Activated CD4-positive, alpha-beta T cell treated with anti-CD3 and anti-CD28 coated beads for 24 hours (primary cell): ENCODE measurements at places on chromosomes 5 and 9.

DNA sequence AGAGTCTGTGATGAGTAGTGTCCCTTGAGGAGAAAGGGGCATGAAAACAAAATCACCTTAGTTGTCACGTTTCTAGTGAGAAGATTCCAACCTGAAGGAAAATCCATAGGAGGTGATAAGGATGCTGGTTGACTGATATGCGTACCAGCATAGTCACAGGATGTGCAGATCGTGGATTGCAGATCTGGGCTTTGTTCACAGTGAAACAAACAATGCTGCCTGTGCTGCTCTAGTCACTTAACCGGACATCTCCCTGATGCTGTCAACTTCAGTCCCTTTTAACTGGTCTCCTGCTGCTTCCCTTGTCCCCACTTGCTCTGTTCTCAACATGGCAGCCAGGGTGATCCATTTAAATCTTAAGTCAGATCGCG lies 89.7 kb downstream of the IQGAP2 start:
- no peak for DNase-seq

DNA sequence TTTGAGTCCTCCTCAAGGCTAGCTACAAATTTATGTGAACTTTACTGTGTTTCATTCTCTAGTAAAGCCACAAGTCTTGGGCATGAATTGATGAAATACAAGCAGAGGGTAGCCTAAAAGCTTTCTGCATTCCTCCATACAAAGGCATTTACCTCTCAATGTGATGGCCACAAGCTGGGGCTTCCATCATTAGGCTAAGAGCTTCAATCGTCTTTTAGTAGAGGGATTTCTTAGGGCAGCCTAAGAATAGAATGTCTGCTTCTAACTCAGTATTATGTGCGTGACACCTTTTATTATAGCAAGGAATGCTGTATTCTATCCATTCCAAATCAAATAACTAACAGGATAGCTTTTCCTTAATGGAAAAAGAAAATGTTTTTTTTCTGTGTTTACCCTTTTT lies 3.7 kb downstream of the PLAC8L1 start:
- DNase-seq, result no peak

GRCh38 chr9:101629636-101630035 lies 34.9 kb upstream of the PPP3R2 start:
- no peak for DNase-seq

GRCh38 chr5:3994628-3995027 lies 399.0 kb downstream of the IRX1 start:
- no peak for DNase-seq

- DNase-seq, result no peak
Measured at GRCh38 chr9:35732800-35733541, 505 bp downstream of the CREB3 start.

- no peak for DNase-seq
Measured at GRCh38 chr9:84493284-84493947, 152.9 kb upstream of the SLC28A3 start.

DNA sequence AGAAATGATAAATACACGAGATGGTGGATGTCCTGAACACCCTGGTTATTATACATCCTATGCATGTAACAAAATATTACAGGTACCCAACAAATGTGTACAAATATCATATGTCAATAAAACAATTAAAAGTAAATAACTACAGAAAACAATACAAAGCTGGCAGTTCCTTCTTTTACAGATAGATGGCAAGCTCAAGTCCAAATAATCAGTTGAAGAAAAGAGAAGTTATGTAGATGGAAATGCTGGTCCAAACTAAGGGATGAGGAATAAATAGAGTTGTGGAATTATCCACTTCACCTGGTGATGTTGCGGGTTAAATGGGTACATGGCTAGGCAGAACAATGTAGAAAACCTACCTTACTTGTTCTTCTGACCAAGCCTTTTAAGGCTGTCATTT lies 79.4 kb downstream of the PALM2AKAP2 start:
- DNase-seq, result no peak

- DNase-seq, result no peak
Measured at GRCh38 chr5:28542987-28543386, 1504.6 kb upstream of the CDH9 start.

DNA sequence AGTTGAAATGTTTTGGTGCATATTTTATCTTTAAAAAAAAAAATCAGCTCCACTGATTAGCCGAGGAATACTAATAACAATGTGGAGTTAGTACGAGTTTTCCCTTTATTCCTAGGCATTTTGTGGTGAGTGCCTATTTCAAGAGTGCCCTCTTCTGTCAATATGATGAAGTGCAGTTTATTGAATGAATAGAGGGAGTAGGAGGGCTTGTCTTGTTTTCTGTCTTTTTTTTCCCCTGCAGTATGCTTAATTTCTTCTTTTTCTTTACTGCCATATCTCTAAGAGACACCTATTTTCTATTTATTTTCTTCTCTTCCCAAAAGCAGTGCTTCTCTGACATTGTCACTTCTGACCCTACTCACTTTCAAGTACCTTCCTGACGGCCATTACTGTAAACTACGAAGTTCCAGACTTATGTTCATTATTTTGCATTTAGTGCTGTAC lies 169.6 kb upstream of the PITX1 start:
- DNase-seq, result no peak

GRCh38 chr5:2757563-2758351 lies 6.3 kb upstream of the IRX2 start:
- DNase-seq, result no peak

DNA sequence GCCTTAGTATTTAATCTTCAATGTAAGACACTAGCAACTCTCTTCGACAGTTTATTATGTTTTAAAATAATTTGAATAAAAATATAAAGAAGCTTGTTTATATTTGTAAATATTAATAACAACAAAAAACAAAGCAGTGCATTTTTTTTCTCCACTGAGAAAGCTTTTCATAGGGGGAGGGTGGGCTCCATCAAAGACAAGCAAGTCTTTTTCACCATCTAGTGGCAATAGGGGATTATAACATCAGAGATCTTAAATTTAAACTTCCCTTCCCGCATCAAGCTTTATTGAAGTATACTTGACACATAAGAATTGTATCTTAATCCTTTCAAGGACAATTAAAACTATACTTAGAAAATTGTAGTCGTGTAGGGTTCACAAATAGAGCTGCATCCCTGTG lies 9.3 kb upstream of the OR13F1 start:
- DNase-seq, result no peak

DNA sequence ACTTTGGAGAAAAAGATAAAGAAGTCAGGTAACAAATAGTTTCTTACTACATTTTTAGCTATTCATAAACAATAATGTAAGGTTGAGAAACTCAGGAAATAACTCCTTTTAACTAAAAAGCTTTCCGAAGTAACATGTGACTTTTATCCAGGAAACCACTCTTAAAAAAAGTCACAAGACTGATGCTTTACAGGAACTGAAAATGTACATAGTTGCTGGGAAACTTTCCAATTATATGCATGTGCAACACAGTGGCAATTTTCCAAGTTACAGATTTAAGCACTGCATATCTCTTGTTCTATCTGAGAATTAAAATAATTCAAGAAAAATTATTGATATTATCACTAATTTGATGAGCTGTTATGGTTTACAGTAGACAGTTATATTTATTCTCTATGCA lies 105.2 kb downstream of the CDH10 start:
- DNase-seq, result no peak

DNA sequence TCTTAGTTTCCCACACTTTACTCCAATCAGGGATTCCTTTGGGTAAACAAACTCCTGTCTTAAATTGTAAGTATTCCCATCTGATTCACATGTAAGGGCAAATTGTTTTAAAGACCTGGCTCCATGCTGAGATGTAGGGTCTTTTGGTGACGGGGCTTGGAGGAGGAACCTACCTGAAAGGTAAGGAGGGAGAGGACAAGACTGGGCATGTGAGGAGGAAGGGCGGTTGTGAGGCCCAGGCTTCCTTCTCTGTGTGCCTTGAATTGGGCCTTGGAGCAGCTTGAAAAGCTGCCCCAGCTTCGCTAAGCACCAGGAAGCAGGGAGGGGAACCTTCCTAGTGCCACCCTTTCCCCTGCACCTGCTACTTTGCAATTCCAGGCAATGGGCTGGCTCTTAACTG lies 86.8 kb downstream of the C9orf152 start:
- no peak for DNase-seq

DNA sequence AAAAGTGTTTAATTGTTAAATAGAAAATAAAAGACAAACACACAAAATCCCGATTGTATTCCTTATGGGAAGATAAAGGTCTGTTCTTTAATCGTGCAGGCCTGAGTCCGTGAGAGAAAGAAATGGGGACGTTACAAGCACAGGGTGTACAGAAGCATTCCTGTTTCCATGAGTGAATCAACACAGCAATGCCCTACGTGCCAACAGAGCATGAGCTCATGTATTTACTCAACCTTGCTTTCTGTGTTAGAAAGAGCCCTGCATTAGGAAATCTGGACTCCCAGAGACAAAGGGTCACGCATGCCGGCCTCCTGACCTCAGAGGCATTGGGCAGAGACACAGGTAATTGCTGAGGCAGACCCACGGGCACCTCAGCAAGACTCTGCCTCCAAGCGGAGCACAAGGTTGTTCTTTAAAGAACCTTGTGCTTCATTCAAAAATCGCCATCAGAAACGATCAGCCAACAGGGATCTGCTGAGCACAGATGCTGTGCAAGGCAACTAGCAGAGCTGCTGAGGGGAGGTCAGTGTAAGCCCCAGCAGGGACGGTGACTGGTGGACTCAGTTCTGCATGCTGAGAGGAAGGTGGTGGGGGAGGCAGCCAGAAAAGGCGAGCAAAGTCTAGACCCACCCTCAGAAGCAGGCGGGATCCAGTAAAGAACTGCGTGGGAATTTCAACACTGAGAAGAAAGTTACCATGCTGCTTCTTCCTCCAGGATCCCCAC lies 101.0 kb downstream of the TLE1 start:
- DNase-seq, result no peak

DNA sequence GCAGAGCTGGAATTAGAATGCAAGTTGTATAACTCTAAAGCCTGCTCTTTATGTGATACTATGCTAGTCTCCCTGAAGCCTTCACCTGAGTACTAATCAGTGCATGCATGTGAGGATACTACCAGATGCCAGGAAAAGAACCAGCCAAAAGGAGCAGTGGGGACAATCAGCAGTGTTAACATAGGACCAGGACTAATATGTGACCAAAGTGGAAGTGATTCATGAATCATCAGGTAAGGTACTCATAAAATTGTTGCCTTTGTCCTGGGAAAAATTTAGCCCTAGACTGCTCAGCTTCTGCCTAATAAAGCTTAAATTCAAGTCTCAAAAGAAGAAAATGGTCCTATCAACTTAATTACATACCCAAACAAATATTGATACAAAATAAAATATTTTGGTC lies 13.4 kb upstream of the TSLP start:
- no peak for DNase-seq

- DNase-seq, result no peak
Measured at GRCh38 chr9:132631280-132631679, 38.5 kb downstream of the DDX31 start.

- DNase-seq, result no peak
Measured at GRCh38 chr5:149766460-149767280, 36.6 kb downstream of the PPARGC1B start.

DNA sequence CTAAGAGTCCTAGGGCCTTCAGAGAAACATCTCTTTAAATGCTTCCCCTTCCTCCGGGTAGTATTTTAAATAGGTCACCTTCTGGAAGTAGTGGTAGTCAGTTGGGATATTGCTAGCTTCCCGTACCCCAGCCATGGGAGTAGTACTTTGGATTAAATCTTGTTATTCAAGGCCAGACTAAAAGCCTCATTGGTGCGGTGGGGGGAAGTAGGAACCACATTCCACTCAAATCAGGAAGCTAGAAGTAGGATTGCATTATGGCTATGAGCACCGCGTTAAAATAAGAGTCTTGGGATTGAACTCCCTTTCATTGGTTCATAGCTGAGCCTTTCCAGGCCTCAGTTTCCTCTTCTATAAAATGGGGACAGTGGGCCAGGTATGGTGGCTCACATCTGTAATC lies 6.7 kb downstream of the KCNIP1 start:
- no peak for DNase-seq

DNA sequence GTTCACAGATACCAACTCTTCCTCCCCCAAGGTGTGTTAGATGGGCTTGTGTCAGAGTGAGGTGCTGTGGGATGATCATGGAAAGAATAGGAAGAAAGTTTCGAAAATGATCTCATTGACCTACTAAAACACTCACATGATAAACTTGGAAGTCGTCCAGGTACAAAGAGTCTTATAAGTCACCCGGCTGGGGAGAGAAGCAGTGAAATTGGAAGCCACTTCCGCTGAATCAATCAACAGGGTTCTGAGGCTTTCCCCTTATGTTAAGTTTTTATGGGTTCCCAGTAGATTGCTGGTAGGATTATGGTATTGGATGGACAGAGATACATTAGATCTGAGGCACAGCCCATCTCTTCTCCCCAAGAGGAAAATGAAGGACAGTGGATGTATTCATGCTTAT lies 218.8 kb upstream of the MSX2 start:
- no peak for DNase-seq

GRCh38 chr5:170863646-170864045 lies 1.8 kb downstream of the RANBP17 start:
- DNase-seq, result no peak

DNA sequence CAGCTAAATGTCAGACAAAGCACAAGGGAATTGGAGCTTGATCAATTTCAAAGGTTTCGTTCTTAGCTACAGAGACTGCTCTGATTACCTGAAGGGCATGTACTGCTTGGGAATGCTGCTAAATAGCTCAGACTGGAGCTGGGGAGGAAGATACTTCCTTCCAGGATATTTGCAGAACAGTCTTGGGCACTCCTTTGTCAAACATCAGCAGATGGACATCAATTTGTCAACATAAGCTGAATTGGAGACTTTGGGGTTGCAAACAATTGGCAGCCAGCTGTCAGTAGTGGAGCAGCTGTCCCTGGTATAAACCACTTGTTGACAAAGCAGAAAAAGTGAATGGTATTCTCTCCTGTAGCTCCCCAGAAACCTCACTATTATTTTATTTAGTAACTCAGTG lies 182.0 kb downstream of the CCDC192 start:
- no peak for DNase-seq

GRCh38 chr5:34021334-34021733 lies 13.5 kb upstream of the AMACR start:
- no peak for DNase-seq

DNA sequence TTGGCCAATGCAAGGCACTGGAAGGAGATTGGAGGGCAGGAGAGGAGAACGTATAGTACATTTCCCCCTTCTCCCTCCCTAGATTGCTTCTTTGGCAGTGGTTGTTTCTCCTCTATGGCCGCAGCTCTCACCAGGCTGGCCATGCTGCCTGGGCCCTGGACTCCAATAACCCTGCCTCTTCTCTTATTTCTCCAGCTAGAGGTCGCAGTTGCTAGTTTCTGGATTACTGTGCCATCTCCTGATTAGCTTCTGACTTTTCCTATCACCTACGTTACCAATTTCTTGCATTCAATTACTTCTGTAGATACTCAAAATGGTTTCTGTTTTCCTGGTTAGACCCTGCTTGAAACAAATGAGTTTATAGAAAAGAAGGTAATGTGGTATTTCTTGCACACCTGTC lies 2.4 kb upstream of the MACIR start:
- no peak for DNase-seq
